Eye (tissue), 1 donor: ENCODE measurements at places on chromosomes 13 and 19.

GRCh38 chr13:93226065-93226622 is 463 bp upstream of the GPC6 start:
- no peak for DNase-seq

- DNase-seq: no peak
Observed at GRCh38 chr19:48689449-48689848, 6.3 kb upstream of the FUT2 start.

DNA sequence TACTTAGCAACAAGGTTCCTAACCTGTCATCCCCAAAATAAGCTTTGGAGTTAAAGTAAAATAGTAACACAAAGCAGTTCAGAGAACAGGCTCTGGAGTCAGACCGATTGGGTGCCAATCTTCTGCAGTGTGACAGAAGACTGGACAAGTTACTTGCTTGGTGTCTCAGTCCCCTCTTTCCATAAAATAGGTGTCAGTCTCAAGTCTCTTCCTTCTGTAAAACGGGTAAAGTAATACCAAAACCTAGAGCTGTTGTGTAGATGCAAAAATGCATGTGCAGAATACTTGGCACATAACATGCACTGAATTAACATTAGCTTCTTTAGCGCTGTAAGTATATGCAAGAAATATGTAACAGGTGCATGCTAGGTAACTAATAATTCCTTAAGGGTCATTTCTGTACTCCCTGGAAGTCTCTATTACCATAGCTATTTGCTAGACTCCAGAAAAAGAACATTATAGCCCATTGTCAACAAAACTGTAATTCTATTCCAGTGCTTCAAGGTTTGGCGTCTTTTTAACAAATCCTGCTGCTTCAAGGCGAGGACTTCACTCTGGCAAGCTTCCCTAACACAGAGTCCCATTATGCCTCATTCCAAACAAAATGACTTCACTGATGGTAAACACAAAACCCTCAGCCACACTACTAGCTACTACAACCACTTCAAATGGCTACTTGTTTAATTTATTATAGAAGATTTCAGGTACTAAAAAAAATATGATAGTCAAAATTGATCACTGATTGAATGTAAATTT is 32.8 kb downstream of the ELF1 start:
- DNase-seq: no peak

GRCh38 chr19:7921302-7921966 is 1.3 kb downstream of the SNAPC2 start:
- no peak for DNase-seq

DNA sequence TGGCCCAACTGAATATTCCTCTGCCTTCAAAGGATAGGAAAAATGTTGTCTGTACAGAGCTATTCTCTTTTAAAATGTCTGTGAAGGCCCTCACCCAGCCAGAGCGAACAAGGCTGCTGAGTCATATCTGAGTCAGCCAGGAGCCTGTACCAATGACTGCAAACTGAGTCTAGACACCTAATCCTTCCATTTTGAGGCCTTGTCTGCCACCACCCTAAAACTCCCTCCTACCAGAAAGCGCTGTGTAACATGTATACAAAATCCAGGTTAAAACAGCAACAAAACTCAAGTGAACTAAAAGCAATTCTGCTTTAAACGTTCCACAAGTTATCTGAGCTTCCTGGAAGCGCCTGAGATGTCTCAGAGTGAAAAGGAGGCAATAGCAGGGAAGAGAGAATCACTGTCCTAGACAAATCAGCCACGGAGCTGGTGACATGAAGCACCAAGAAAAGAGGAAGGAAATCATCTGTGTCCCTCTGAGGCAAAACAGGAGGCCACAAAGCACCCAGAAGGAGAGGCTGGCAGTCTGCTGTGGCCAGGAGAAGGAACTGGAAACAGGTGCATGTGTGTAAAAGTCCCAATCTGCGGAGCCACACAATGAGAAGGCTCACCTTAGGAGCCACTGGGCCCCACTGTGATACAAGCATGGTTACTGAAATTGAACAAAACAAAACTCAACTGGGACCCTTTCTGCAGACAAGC is 10.2 kb downstream of the DHRS12 start:
- DNase-seq: no peak

- no peak for DNase-seq
Observed at GRCh38 chr19:1501200-1501595, 10.2 kb downstream of the REEP6 start.

DNA sequence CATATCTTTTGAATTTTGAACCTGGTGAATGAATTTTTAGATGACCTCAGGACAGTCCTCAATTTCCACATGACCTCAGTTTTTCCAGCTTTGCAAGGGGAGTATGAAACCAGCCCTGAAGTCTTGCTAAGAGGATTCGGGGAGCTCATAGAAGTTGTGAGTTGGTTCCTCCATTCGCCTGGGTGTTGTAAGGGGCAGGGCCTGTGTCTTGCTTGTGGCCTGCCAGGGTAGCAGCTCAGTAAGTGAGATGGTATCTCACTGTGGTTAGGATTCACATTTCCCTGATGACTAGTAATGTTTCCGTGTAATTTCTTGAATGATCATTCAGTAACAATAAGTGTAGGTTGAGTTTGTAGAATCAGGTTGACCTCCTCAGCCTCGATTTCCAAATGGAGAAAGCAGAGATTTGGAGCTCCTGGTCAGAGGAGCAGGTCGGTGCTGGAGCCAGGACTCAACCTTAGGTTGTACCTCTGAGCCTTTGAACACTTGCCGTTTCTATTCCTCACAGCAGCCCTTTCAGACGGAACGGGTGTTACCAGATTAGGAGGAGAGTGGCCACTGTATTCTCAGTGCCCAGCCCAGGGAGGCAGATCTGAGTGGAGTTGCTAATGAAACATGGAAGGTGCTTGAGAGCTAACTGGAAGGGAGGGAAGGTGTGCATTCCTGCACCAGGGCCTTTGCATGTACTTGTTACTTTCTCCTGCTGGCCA is 14.6 kb downstream of the NACC1 start:
- no peak for DNase-seq

DNA sequence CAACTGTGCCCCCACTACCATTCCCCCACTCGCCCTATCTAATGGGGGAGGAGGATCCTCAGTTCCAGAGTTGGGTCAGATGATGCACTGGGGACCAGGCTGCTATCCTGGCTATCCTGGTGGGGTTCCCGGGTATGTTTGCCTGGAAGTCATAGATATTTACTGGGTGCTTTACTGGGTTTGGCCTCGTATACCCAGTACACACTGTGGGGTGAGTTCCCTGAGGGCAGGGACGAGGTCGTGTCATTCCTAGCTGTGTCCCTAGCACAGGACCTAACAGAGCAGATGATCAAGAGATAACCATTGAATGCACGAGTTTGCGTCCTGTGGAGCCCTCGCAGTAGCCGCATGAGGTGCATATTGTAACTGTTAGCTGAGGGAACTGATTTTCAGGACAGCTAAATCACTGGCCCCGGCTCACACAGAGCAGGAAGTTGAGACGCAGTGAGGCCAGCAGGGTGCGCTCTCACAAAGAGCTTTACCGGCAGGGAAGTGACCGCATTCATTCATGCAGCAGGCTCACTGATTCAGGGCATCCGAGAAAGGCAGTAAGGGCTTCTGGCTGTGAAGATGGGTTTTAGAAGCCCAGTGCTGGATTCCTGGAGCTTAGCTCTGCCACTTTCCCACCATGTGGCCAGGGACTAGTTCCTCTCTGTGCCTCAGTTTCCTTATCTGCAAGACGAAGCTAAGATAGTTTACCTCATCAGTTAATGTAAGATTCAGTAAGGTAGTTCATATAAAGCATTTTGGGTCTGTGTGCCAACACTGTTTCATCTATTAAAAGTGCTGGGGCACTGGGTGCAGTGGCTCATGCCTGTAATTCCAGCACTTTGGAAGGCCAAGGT is 6.0 kb downstream of the RUVBL2 start:
- peak; percentile 86 for DNase-seq

- peak; percentile 18 for DNase-seq
Observed at GRCh38 chr13:104382951-104383350, 1316.7 kb upstream of the SLC10A2 start.

DNA sequence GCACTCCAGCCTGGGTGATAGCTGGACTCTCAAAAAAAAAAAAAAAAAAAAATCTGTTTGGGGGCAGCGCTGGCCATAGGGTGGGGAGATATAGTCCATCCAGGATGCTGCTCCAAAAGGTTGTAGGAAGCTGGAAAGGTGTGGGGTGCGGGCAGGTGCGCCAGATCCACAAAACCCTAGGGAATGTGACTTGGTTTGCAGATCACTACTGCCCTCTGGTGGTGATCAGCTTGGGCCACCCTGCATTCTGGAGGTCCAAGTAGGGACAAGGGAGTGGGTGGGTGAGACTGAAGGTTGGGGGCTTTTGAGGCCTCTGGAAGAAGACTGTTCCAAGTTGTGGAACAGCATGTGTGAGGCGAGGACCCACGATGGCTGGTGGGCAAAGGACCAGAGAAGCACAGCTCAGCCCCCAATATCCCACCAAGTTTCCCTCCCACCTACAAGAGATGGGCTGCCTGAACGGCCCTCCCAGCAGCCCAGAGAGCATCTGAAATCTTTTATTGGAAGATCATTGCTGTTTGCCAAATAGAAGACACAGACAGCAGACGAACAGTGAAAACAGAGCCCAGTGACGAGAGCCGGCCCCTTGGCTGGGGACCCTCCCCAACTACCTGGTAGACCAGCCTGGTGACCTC is 10.4 kb upstream of the TYK2 start:
- DNase-seq: peak; percentile 88

DNA sequence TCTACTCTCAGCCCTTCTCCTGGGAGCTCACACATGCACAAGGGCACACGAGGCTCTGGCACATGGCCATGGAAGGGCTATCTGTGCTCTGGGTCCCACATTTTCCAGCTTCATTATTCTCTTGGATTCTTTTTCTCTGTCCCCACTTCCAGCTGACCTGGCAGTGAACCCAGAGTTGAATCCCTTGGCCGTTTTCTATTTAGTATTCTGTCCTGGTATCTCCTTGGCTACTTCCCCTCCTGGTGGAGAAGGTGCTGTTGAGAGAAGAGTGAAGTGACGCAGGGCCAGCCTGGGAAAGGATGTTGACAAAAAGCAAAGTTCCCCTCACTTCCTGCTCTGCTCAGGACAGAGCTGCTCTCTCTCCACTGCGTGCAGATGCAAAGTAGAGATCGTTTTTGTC is 303.1 kb downstream of the IRS2 start:
- no peak for DNase-seq

GRCh38 chr19:41626278-41626677 is 596 bp downstream of the CEACAM4 start:
- DNase-seq: no peak

GRCh38 chr13:109764470-109765291 is 21.7 kb downstream of the IRS2 start:
- DNase-seq: peak; percentile 57

GRCh38 chr19:31436121-31436776 is 87.0 kb upstream of the TSHZ3 start:
- no peak for DNase-seq

DNA sequence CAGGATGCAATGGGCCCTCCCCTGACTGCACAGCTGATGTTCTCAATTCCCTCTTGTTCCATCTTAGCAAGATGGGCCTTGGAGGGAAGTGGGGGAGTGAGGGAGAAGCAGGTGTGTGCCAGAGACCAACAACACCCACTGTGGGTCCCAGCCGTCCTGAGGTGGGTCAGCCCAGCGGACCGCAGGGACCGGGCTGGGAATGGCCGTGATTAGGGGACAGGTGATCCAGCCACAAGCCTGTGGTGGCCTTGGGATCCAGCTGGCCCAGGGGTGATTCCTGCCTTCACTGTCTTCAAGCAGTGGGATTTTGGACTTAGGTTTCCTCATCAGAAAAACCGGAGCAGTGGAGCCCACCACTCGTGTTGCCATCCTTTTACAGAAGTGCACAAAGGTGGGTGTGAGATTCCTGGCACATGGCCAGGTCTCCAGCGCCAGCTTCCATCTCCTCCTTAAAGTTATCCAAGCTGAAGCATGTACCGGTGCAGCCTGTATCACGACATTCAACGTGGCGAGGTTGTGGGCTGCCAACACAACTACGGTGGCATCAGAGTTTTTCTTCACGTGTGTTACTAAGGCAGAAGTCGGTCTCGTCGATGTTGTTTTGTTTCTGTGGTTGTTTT is 9.0 kb upstream of the ATP11A start:
- DNase-seq: no peak

- DNase-seq: peak; percentile 26
Observed at GRCh38 chr19:4379383-4380253, 20.7 kb downstream of the SH3GL1 start.
